ENCODE measurements at places on chromosomes 5 and 9.

DNA sequence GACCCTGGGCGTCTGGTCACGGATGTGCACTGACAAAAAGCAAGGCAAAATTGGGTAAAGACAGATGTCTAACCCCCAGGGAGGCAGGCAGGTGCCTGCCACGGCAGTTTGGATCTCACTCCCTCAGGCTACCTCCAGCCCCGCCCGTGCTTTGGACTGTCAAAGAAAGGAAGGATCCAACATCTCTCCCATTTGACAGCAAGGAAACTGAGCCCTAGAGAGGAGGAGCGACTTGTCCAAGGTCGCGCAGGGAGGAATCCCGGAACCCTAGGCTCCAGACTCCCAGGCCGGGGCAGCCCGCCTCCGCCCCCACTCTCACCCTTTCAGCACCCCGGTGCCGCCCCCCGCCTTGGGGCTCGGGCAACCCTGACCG, 376 bp downstream of the GOLGA1 start:
- DNase-seq: no peak

GRCh38 chr9:4962085-4962484, 23.0 kb upstream of the JAK2 start:
- no peak for DNase-seq

- no peak for DNase-seq
Observed at GRCh38 chr5:144142139-144142823, 28.2 kb downstream of the YIPF5 start.

DNA sequence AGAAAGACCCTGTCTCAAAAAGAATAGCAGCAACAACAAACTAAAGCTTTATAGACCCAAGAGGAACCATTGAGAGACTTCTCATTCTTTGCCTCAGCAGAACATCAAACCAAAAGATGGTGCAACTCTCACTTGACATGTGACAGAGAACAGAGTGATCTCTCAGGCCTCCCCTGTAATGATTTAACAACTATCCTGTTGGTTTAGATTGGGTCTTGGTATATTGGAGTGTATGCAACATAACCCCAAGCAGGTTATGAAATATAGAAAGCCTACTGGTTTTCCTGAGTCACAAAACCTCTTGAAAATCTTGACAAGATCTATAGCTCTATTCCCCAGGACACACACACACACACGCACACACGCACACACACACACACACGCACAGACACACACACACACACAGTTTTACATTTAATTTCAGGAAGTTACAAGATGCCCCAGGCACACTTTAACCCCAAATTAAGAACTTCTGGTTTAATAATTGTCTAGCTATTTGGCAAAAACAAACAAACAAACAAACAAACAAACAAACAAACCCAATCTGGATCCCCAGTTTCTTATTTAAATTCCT, 6.5 kb upstream of the FGF1 start:
- DNase-seq: no peak

- DNase-seq: no peak
Observed at GRCh38 chr5:91641730-91642350, 258.7 kb upstream of the ARRDC3 start.

GRCh38 chr5:175556794-175557193, 78.4 kb downstream of the SFXN1 start:
- no peak for DNase-seq

- DNase-seq: no peak
Observed at GRCh38 chr9:110101531-110102161, 106.3 kb downstream of the C9orf152 start.

- DNase-seq: no peak
Observed at GRCh38 chr5:180648658-180649296, 623 bp downstream of the FLT4 start.

GRCh38 chr9:134556531-134557068, 85.0 kb upstream of the COL5A1 start:
- no peak for DNase-seq

DNA sequence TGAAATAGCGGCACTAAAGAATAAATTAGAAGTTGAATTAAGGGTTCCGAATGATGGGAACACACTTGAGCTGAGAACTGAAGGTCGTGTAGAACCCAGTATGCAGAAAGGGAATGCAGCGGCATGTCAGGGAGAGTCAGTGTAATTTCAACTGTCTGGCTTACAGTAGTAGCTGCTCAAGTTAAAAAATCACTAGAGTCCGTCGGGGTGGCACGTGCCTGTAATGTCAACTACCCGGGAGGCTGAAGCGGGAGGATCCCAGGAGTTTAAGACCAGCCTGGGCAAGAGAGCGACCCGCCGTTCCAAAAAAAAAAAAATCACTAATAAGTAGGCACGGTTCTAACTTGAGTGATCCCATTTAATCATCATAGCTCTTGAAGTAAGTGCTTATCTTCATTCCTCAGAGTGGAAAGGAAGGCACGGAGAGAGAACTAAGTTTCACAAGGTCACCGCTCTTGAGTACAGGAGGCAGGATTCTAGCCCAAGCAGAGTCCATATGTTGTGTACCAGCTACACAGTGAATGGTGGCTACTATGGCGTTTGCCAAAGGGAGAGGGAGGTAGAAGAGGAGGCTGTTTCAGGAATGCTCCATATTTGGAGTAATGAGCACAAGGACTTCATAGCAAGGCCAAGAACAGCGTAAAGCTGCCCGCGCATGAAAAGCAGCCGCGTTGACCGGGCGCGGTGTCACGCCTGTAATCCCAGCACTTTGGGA, 831 bp downstream of the RMRP start:
- no peak for DNase-seq

DNA sequence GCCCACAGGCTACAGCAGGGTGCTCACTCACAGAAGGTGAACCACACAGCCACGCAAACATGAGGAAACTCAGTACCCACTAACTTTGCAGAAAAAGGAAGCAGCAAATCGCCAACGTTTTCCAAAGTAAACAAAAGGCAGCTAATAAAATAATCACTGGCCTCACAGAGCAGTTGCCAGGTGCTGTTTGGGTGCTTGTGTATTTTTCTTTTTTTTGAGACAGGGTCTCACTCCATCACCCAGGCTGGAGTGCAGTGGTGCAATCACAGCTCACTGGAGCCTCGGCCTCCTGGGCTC, 3.8 kb downstream of the SNAPC4 start:
- no peak for DNase-seq

DNA sequence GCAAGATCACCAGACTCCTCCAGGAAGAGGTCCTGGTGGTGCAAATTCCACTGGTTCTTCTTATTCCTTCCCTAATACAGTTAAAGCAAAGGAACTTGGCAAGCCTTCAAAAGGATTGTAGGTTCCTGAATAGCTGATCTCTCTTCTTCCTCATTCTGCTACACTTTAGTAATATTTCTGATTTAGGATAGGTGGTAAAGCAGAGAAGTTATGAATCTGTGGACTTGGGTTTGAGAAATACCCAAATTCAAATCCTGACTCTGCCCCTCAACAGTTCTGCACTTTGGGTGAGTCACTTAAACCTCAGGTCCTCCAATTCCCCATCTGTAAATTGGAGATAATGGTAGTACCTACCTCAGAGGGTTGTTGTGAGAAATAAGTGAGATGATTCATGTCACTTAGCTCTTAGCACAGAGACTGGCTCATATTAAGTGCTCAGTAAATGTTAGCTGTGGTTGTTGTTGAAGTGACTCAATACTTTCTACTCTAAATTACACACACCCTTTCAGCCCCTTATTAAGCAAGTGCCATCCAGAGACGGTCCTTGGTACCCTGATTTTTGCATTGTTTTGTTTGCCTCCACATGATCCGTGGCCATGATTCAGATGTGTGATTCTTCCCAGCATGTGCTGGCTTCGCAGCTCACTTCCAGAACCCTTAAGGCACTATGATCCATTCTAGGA, 5.2 kb downstream of the SH3RF2 start:
- no peak for DNase-seq

Data from stimulated activated CD4-positive, alpha-beta T cell treated with anti-CD3 and anti-CD28 coated beads, Interleukin-1b, Interleukin-23, amount 100 ng/mL, for 24 hours (primary cell).